ENCODE measurements at places on chromosomes 2 and 18.

DNA sequence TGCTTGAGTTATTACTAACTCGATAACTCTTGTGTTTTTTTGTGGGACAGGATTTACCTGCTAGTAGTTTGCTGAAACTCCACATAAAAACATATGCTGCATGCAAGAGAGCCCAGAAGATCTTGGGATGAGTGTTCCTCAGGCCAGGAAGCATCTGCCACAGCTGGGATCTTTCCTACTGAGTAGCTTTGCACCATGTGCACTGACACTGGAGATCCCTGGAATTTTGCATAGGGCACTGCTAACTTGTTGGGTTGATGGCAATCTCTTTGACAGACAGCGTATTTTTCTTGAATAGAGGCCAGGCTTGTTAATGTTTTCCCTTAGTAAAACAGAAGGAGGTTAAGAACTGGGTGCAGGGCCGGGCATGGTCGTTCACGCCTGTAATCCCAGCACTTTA is 808 bp upstream of the SERPINB11 start:
- no peak for DNase-seq

- no peak for DNase-seq
Observed at GRCh38 chr18:48490641-48491293, 48.1 kb upstream of the CTIF start.

GRCh38 chr2:24740142-24740541 is 53.0 kb downstream of the PTRHD1 start:
- no peak for DNase-seq

DNA sequence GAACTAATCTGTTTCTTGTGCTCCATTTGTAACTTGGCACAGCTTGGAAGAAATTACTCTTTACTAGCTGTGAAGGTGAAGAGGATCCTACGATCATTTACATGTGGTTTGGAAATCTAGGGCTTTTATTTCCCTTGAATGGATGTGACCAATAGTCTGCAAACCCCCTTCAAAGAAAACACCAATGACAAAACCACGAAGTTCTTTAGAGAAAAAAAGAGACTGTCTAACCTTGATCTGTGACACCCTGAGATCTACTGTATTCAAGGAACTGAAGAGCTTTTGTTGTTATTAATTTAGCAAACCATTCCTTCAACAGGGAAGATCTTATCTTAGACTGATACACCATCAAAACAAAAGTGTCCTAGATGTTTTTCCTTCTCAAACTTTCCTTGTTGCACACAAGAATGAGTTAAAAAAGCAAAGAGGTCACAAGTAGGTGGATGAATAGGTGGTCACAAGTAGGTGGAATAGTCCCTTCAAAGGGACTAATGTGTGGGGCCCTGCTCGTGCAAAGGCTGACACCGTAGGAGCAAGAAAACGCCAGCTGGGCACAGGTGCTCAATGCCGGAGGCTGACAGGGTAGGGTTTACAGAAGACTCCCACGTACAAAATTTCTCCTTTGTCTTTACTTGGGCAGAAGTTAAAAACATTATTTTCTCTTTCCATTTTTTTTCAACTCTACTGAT is 95.6 kb upstream of the ITGB6 start:
- no peak for DNase-seq

- no peak for DNase-seq
Observed at GRCh38 chr2:67437114-67437513, 40.0 kb downstream of the ETAA1 start.

DNA sequence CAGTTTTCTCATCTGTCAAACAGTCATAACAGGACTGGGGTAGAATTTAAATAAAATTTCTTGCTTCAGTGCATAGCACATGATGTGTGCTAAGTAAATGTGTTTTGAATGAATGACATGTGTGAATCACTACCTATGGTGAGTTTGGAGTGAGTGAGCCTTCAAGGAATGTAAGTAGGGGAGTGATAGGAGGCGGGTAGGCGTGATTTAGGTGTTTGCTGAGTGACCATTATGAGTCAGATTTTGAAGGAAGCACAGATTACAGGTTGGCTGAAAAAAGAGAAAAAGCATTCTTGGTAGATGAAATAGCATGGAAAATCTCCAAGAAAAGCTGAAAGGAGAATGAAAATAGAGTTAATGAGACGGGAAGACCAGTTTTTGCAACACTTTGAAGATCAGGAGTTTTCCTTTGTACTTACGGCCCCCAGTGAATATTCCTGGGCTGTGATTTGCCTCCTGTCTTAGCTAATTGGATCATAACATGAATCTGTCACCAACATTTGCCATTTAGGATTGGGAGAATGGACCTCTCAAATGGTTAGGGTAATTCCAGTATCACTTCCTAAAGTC is 136.9 kb upstream of the GATA6 start:
- no peak for DNase-seq

DNA sequence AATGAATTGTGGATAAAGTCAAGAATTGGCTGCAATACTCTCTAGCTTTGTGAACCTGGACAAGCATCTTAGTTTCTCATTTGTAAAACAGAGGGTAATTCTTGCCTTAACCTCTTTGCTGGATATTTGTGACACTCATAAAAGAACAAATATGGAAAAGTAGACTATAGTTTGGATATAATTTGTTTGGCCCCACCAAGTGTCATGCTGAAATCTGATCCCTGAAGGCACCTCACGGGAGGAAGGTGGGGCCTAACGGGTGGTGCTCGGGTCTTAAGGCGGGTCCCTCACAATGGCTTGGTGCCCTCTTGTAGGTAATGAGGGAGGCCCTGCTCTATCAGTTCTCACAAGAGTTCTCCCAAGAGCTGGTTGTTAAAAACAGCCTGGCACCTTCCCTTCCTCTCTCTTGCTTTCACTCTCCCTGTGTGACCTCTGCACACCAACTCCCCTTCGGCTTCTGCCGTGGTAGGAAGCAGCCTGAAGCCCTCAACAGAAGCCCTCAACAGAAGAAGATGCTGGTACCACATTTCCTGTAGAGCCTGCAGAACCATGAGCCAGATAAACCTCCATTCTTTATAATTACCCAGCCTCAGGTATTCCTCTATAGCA is 37.4 kb downstream of the ARL4C start:
- no peak for DNase-seq

GRCh38 chr18:74796841-74797576 is 199.3 kb downstream of the ZNF407 start:
- DNase-seq, result no peak

- DNase-seq, result no peak
Observed at GRCh38 chr2:210842896-210843295, 286.5 kb downstream of the CPS1 start.

DNA sequence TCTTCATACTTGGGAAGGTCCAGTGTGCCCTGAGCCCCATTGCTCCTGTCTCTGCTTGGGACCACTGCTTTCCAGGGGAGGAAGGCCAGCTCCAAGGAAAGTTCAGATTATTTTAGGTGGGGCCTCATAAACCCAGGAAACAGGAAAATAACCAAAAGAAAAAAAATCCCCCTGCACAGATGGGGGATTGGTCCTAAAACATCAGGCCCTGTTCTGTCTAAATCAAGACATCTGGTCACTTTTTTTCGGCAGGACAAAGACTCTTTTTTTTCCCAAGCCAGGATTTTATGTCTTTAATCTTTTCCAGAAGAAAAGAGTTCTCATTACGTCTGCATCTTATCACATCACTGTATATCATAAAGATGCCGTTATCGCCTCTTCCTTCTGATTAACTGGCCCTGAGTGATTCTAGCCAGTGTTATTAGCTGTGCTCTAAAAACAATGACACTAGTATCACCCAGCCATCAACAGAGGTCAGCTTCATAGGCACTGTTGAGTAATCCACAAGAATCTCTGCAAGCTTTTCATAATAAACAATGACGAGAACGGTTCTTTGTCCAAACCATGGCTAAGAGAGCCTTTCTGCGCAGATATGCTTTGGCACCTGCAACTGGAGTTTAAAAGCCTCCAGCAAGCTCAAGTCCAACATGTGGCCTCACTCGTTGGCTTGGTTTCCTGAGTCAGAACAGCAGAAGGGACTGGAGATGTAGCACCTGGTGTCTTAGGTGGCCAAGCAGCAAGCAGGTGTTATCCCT is 138.2 kb downstream of the VAPA start:
- no peak for DNase-seq

DNA sequence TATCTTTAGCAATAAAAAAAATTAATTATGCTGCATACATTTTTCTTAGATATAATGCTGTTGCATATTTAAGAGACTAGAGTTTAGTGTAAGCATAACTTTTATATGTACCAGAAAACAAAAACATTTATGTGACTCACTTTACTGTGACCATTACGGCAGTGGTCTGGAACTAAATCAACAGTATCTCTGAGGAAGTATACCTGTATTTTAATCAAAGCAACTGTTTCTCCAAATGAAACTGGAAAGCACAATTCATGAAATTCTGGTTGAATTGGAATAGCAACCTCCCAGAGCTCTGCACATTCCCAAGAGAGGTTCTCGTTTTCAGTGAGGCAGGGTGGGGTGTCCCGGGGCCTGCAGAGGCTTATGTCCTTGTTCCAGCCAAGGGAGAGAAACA is 112.2 kb upstream of the TACR1 start:
- DNase-seq, result no peak

DNA sequence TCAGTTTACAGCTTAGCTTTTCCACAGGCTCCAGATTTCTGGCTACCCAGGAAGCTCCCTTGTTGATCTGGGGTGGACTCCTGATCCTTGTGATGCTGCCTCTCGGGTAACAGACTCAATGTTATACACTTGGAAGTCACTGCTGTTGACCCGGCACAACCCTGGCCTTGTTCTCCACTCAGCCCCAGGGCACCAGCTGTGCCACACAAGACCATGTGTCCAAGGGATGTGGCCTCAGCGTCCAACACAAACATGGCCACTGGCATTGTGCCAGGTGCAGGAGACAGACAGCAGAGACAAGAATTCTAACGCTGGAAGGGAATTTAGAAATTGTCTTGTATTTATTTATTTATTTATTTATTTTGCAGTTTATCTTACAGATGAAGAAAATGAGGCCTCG is 39.0 kb upstream of the PPP4R1 start:
- no peak for DNase-seq

DNA sequence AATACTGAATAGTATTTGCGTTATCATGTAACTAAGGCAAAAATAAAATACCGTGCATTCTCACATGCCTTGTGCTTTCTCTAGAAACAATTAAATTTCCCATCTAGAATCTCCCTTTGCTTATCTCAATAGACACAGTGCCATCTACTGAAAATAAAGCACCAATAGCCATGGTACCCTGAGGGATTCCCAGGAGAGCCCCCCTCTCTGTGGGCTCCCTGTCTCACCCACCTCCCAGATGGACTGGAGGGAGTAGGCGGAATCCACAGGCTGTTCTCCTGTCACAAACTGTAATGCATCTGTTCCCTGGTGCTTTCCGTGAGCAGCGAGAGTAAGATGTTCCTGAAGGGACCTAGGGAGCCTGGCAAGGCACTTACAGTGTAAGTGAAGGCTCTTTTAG is 112.4 kb upstream of the UPP2 start:
- no peak for DNase-seq

- DNase-seq, result no peak
Observed at GRCh38 chr2:241895712-241896641, 26.4 kb downstream of the RTP5 start.

GRCh38 chr18:66119347-66119746 is 368.5 kb downstream of the CDH7 start:
- DNase-seq, result no peak

DNA sequence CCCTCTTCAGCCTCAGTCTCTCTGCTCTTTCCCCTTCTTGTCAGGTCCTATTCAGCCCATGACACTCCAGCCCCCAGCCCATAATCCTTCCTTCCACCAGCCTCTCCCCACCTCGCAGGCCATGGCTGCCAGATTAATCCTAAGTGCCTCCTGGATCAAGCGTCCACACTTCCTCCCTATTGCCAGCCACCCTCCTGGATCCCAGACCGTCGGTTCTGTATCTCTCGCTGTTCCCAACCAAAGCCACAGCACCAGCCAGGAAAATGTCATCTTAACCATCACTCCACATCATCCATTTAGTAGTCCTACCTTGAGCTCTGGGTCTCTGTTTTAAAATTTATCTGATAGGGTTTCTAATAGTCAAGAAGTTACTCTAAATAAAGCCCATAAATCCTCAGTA is 49.5 kb downstream of the NDUFA10 start:
- no peak for DNase-seq

GRCh38 chr2:45379399-45380087 is 231.5 kb downstream of the SRBD1 start:
- no peak for DNase-seq

- DNase-seq, result no peak
Observed at GRCh38 chr2:233096006-233096405, 35.9 kb downstream of the INPP5D start.

DNA sequence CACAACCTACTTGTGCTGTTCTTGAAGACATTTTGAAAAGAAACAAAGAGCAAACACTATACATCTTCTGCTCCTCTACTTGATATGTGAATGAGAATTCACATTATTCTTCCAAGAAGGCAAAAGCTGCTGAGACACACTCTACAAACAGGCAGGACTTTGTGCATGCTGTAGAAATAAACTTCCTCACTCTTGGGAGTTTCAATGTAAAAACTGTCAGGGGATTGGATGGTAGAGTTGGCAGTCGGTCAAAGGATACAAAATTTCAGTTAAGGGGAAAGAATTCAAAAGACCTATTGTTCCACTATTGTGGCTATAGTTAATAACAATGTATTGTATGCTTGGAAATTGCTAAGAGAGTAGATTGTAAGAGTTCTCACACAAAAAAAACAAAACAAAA is 196.3 kb downstream of the MC4R start:
- DNase-seq, result no peak

DNA sequence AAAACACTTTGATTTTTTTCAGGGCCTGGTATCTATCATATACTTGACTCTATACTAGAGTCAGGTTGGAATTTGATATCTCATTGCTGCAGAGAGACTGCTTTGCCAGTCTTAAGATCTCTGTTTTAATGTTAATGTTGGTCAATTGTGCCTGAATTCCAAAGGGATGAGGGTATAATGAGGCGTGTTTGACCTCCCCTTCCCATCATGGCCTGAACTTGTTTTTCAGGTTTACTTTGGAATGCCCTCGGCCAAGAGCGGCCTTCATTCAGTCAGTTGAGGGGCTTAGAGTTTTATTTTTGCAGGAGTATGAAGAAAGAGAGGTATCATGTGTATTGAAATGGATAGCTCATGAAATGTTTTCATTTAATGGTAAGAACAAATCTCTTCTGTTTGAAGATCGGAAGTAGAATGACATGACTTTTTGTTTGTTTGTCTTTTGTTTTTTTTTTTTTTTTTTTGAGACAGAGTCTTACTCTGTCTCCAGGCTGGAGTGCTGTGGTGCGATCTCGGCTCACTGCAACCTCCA is 119.0 kb downstream of the KIAA1328 start:
- no peak for DNase-seq

- no peak for DNase-seq
Observed at GRCh38 chr2:191691016-191691735, 13.2 kb downstream of the NABP1 start.
